ENCODE measurements at places on chromosomes 7 and 10.

- DNase-seq = no peak
These were observed 30.3 kb downstream of the ZNF775 start for GRCh38 chr7:150409300-150410030.

DNA sequence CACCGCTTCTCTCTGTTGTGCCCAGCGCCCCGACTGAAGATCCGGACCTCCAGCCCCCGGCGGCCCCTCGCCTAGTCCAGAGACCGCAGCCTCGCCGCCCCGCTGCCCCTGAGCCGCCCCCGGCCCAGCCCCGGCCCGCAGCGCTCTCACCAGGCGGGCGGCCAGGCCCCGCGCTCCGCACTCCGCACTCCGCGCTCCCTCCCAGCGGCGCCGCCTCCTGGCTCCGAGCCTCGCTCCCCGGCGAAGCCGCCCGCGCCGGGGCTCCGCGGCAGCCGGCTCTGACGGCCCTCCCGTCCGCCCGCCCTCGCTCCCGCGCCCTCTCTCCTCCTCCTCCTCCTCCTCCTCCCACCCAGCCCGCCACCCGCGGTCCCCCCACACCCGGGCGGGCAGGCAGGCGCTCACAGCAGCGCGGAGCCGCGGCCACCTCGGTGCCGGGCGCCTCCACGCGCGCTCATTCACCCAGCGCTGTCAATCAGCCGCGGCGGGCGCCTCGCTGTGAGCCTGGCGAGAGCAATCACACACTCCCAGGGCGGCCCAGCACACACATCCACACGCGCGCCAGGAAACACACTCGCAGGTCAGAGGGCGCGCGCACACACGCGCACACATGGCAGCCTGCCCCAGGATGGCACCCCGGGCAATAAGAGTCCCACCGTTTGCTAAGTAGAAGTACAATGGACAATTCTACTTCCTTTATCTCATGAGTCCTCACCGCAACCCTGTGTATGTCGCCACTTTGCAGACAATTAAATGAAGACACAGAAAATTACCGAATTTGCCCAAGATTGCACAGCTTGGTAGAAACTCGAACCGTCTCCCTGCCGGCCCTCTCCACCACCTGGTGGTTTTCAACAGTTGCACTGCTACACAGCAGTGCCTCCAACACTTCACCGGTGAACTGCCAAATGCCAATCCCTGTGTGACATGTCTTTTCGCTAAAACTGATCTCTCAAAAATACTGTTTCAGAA is at the start of gene PRRT4:
Gene PRRT4, minus strand, starts transcription at position 280 of the 969 bp plus-strand sequence.
- DNase-seq = peak; percentile 73

DNA sequence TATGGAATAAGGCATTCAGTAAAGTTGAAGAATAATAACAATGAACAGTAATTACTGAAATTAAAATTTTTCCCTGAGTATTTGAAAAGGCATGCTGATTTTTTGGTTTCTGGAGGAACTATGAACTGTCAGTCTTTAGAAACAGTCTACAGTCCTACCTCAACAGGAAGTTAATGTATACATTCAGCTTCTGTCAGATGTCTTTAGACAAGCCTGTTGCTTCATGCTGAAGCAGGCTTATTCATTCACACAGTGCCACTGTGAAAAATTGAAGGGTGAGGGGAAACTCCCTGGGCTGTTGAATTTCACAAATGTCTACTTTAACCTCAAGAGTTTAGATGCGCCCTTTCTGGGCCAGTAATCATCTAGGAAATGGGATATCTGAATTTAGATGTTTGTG is 3.5 kb downstream of the NRF1 start:
- no peak for DNase-seq

- DNase-seq = peak; percentile 75
These were observed 127.2 kb upstream of the PPP2R2D start for GRCh38 chr10:131773370-131774343.

- no peak for DNase-seq
These were observed 243.1 kb upstream of the ADARB2 start for GRCh38 chr10:1980459-1980858.

- DNase-seq = no peak
These were observed 206.3 kb upstream of the PODXL start for GRCh38 chr7:131762753-131763152.

GRCh38 chr10:68086011-68086410 is 10.9 kb upstream of the HERC4 start:
- no peak for DNase-seq

- no peak for DNase-seq
These were observed 830 bp downstream of the TRUB1 start for GRCh38 chr10:114938856-114939193.

DNA sequence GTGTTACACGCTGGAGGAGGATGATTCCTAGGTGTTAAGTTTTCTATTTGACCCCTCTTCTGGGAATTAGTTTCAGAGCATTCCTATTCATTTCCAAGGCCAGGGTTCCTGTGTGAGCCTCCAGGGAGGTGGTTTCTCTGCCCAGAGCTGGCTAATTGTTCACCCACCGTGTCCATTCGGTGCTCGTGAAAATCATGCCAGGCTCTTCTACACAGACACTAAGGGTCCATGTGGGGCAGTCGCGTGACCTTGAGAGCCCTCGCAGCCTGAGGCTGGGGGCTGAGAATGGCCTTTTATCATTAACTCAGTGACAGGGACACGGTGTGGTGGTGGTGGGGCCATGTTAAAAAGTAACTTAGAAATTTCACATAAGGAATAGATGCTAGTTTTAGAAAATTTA is 83.7 kb downstream of the EMX2 start:
- no peak for DNase-seq

GRCh38 chr7:30433506-30433905 is 45.1 kb downstream of the NOD1 start:
- DNase-seq = no peak

DNA sequence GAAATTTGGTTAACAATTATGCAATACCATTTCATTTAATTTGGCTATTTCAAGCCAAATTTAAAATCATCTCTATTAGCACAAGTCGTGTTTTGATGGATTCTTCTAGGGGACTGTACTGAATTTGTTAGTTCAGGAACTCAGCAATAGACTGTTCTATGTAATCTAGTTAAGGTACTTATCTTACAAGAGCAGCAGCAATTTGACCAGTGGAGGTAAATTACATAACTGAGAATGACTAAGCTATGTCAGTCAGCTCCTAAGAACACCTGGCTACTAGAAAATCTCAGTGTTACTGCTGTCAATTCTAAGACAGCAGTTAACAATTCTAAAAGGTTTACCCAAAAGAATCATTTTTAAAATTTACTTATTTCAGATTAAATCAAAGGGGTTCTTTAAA is 513.9 kb upstream of the ZWINT start:
- no peak for DNase-seq

DNA sequence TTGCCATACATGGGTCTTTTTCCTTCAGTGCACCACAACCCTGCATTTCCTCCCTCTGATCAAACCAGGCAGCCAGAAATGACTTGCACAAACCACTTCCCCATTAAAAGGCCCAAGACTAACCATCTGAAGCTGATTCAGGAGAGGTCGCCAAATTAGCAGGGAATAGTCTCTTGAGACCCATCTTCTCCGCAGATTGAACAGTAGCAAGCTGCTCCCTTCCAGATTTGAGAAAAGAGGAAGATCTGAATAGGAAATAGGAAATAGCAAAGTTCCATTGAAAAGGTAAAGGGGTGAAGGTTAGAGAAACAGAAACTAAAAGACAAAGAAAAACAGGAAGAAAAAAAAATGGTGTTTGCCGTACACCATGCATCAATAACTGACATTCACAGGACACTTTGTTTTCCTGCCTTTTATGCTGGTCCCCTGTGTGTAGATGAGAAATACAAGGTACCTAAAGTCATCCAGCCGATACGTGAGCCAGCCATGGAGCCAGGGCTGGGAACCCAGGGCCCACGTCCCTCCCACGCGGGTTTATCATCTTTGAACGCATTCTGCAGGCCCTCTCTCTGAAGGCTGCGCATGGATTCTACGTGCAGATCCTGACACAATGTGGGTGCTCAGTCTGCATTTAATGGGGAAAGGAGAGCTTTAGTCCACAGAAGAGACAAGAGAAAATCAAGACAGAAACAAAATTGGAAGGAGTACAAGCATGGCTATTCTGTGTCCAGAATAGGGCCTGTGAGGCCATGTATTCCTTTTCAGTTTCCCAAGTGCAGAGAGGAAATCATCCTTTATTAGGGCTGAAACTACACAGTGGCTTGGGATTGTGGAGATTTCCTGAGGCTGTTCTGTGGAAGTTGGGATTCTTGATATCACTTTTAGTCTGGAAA is 268.4 kb upstream of the NPVF start:
- DNase-seq = no peak

DNA sequence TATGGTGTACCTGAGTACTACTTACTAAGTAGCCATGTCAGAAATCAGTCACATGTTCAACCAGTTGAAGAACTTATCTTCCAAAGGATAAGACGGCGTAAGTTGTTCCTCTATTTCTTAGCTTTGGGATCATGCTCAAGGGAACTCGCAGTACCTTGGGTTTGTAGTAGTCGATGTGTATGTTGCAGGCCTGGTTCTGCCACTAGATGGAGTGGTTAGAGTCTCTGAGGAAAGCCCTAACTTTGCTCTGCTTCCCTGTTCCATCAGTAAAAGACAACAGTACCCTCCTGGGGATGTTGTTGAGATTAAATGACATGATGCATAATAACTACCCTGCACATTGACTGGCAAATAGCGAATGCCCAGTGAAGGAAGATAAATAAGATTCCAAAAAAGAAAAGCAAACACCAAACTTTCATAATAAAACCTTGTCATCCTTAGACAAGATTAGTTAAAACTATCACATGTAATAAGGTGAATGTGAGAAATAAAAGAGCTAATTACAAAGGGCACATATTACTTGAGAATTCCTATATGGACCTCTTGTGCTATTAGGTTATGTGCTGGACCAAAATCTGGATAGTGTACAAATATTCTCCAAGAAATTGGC is 165.9 kb downstream of the ABCA13 start:
- peak; percentile 14 for DNase-seq

DNA sequence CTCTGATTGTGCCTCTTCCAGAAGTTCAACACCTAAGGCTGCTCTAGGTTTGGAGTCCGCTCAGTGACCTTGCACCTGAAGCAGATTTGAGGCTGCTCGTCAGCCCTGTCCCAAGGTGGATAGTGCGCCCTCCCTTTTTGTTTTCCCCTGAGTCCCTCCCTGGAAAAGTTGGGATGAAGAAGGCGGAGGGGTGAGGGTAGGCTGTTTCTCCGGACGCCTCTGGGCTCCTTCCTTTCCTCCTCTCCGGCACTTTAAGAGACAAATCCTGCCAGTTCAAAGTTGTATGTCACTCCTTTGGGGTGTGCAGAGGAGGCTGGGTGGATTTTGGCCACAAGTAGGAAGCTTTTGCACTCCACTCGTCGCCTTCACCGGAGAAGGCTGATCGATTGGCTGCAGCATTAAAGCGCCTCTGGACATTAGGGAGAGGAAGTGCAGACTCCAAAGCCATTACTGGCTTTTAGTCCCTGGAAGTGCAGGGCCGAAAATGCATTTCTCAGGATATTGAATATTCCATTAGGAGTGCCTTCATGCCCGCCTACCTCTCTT is 81.9 kb upstream of the PRKG1 start:
- DNase-seq = peak; percentile 26

DNA sequence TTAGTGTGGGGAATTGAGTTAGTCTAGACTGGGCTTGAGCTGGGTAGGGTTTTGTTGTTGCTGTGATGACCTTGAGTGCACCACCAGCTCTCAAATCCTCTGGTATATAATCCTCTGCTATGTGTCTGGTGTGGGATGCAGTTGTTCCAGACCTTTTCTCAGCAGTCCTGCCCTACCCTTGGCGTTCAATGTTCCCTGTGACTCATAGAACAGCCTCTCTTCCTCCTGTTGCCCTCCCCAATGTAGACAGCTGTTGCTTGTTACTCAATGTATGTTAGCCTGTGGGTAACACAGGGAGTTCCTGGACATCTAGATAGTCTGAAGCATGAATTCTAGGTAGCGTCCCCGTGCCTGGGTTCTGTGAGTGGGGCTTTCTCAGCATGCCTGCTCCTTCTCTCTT is 19.8 kb downstream of the ACBD7 start:
- no peak for DNase-seq

DNA sequence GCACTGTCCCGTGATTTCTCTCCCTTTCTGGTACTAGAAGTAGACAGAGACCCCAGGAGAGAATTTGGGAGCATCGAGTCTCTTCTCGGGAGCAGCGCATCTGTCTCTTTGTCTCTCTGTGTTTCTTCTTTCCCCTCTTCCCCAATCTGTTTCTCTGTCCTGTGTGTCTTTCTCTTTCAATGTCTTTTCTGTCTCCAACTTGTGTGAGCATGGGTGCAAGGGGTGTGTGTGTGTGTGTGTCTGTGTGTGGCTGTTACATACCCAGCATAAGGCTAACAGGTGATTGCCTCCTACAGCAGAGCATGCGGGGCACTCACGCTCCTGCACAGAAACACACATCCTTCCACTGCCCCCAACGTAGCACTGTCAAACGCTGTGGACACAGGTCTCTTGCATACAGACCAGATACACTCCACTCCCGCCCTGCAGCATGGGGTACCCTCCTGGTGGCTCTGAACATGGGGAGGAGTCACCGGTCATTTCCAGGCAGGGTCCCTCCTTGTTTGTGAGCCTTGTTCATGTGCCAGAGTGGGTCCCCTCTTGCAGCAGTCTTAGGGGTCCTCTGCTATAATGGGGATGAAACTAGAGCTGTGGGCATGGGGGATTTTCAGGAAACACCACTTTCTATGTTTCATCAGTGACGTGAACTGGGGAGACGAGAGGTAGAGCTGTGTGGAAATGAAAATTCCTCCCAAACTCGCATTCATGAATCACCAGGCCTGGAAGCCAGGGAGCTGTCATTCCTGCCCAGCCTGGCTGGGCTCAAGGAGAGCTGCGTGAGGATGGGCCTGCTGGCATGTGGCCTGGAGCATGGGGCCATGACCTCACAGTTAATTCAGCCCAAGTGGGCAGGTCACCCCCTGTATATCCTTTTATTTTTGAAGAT is 980 bp downstream of the ADAMTS14 start:
- peak; percentile 68 for DNase-seq

- no peak for DNase-seq
These were observed 11.5 kb downstream of the C10orf71 start for GRCh38 chr10:49310460-49310859.

- no peak for DNase-seq
These were observed 57.4 kb downstream of the ITGB8 start for GRCh38 chr7:20388084-20388483.

DNA sequence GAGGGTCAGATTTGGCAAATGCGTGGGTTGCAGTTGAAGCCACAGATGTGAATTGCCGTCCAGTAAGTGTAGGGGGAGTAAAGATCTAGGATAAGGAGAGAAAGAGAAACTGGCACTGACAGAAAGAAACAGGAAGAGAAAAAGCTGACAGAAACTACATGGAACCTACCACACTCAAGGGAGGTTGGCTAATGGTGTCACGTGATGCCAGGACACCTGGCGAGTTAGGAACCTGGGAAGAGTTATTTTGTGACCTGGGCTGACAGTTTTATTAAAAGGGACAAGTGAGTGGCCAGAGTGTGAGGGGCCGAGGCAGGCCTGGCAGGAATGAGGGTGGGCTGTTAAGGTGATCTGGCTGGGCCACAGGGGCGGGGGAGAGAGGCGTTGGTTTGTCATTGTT is 188.7 kb downstream of the ADARB2 start:
- no peak for DNase-seq

DNA sequence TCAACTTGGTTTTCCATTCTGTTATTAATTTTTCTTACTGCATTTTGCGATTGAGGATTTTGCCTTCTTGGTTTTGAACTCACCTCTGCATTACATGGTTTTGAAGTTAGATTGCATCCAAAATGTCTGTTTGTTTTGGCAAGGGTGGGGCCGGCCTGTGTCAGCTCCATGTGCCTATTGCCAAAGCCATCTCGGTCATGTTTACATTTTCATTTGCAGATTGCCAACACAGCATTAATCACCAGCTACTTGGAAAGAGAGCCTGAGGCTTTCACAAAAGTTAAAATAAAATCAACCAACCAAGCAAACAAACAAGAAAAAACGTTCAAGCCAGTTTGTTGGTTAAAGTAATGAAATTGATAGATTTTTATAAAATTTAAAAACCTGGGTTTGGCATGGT is 695.8 kb downstream of the TYW1 start:
- DNase-seq = no peak

Data from SK-N-SH (cell line).